ENCODE measurements at places on chromosomes 13 and 19.

- DNase-seq, result no peak
Observed at GRCh38 chr19:28009696-28010095, 1203.3 kb downstream of the UQCRFS1 start.

GRCh38 chr13:79128158-79128557 is 277.9 kb downstream of the RBM26 start:
- DNase-seq, result no peak

- no peak for DNase-seq
Observed at GRCh38 chr19:2451138-2451537, 5.6 kb downstream of the LMNB2 start.

- no peak for DNase-seq
Observed at GRCh38 chr13:43751624-43752023, 35.1 kb downstream of the ENOX1 start.

DNA sequence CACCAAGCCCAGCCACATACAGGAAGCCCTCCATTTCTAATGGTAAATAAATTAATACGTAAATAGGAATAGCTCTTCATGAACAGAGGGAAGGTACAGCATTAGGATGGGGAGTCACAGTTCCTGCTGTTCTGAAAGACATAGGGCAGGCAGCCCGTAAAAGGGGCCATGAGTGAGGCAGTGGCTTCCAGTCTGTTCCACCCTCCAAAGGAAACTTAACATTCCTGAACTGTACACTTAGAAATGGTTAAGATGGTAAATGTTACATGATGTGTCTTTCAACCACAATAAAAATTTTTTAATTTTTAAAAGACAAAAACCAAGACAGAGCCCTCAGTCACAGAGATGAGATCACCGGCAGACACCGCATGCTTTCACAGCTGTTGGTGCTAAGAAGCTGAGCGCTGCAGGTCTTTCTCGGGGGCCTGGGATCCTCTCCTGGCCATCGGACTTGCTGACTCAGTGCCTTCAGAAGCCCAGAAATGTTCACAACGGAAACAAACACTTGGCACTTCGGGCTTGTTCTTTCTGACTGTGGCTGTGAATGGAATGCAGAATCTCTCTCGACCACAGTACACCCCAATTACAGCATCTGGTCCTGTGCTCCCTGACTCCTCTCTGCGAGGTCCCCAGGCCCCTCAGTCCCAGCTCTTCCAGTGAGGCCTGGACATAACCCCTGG is 36.4 kb downstream of the EPS15L1 start:
- no peak for DNase-seq

DNA sequence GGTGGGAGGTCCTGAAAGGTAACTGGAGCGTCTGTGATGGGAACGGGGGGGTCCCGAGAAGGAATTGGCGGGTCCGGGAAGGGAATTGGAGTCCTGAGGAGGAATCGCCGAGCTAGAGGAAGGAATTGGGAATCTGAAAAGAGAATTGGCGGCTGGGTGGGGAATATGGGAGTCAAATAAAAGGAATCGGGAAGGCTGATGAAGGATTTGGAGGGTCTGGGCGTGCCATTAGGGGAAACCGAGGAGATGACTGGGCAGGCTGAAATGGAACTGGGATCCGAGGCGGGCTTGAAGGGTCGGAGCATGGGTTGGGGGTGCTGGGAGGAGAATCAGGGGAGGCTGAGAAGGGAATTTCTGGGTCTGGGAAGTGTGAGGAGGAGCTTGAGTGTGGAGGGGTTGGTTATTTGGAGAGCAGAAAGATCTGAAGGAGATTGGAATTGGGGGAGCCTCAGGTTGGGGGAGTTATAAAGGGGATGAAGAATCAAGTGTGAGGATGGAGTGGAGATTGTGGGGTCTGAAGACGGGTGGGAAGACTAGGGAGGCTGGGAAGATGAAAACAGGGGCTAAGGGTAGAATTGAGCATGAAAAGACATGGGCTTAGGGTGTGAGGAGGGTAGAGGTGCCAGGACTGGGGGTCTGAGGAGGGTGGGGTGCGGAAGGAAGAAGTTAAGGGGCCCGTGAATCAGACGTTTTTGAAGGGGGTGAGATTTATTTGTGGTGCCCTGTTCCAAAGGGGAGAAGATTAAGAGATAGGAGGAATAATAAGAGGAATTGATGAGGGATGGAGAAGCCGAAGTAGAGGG is 718 bp downstream of the ACTN4 start:
- no peak for DNase-seq

DNA sequence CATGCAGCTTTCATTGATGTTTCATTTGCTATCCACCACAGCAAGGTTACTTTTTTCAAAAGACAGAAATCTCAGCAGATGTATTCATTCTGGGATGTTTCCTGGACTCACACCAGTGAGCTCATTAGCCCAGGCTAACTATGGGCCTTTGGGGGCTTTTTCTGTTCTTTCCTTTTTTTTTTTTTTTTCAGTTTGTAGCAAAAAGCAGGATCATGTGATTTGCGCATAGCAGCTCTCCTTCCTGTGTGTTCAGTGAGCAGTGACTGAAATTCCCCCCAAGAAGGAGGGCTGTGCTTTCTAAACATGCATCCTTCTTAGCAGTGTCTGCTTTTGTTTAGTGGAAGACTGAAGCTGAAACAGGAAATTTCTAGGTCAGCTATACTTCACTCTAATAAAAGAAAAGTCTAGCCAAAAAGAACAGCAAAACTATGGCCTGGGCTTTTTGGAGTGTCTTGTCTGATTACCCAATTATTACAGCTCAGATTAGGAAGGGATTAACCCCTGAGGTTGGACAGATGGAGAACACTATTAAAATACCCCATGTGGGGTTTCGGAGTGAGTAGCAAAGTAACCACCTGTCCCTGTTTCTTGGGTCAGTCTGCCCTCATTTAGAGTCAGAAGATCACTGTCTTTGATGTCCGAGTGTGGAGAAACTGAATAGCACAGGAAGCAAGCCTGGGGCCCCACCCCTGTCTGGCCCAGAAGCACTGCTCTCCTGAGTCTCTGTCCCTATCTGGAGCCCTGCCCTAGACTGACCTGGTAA is 8.9 kb upstream of the AMER2 start:
- DNase-seq, result no peak

DNA sequence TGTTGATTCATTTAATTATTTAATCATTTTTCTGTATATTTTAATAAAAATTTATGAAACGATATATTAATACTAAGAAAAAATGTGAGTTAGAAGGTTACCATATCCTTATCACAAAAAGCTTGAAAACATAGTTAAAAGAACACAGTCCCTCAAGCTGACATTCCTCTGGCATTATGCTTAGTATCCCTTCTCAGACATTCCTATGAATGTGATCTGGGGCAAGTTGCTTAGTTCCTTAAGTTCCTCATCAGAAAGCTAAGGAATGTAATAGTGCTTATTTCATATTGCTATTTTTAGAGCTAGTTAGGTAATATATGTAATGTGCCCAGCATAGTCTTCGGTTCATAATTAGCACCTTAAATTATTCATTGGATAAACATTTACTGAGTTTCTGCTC is 122.8 kb downstream of the MTUS2 start:
- no peak for DNase-seq

GRCh38 chr19:50843701-50844221 is 10.4 kb upstream of the KLK15 start:
- no peak for DNase-seq

GRCh38 chr13:60716313-60716712 is 319.3 kb downstream of the TDRD3 start:
- no peak for DNase-seq

DNA sequence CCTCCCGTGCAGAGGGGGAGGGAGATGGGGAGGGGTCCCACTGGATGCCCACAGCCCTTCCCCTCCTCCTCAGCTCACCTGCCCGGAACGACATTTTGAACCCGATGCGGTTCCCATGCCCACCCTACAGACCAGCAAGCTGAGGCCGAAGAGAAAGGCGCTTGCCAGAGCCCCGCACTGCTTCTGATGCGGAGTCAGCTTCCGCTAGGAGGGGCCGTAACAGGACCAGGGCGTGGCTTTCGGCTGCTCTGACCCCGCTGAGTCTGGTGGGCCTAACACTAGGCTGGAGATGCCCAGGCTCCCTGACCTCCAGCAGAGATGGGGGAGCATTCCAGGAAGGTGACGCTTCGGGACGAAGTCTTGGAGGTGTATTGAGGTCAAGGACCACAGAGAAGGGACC is 6.7 kb downstream of the ONECUT3 start:
- no peak for DNase-seq

DNA sequence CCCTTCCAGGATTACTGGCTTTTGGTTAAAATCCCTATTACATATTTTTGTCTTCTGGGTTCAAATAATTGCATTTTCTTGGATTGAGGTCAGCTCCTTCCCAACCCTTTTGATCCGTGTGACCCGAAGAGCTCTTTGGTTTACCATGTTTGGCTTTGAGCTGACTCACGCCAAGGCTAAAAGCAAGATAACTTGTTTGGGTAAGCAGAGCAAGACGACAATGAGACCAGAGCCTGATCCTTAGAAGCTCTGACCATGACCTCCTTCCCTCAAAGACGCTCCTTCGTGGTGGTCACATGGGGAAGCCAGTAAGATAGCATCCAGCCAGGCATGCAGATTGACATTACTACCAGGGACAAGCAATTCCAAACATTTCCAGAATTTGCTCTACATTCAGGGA is 153.8 kb downstream of the DCT start:
- no peak for DNase-seq

DNA sequence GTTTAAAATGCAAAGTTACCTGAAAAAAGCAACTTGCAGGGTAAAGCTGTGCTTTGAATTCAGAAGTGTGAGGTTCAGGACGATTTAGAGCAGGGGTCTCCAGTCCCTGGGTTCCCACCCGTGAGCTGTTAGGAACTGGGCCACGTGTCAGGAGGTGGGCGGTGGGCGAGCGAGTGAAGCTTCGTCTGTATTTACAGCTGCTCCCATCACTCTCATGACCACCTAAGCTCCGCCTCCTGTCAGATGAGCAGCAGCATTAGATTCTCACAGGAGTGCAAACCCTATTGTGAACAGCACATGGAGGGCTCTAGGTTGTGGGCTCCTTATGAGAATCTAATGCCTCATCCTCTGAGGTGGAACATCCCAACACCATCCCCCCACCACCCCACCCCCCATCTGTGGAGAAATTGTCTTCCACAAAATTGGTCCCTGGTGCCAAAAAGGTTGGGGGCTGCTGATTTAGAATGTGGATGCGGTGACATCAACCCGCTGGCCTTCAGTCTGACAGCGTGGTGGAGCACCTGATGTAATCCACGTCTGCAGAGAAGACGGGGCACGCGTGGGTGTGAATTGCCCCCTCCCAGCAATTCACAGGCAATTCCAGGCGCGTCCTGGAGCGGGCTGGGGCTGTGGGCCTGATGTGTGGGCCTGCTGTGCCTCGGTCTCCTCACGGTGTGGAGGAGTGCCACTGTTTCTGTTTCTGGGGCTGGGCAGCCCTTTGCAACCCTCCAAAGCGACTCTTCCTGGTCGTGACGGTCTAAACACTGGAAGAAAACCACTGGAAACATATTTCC is 214.0 kb upstream of the SOX1 start:
- no peak for DNase-seq

DNA sequence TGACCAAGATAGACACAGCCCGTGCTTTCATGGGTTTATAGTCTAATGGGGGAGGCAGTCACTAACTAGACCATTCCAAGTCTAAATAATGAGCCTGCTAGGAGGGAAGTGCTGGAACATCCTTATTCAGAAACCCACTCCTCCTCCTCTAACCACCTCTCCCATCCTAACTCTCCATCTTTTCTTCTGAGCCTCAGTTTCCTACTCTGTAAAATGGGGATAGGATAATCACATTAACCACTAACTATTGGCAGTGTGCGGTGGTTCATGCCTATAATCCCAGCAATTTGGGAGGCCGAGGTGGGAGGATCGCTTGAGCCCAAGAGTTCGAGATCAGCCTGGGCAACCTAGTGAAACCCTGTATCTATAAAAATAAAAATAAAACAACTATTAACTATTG is 68.7 kb downstream of the MAP4K1 start:
- no peak for DNase-seq

DNA sequence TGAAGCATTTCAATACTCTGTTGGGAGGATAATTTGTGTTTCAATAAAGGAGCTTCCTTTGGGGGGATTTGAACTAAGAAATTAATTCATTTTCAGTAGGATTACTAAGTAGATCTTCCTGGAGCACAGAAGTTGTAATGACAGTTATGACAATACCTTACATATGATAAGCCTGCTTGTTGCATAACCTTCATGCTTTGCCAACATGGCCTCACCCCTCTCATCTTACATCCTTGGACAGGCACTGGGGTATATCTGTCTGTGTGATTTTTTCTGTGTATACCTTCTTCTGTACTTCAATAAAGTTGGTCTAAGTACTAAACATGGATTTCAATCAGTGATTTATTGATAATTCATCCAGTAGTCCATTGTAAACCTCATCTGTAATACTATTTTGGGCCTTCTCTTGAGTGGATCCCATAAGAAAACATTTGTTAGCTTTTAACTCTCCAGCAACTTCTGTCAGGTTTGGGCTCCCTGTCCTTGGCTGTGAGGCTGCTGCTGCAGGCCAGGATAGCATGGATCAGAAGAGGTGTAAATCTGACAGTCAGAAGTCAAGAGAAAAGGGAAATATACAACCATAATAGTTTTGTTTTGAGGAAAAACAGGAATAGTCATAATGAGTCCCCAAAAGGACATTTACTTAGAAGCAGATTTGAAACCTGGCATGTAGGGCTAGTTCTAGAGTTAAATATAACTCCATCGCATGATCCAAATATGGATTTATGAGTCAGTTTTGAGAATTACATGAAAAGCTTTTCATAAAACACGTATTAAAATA is 422.2 kb downstream of the KLF5 start:
- no peak for DNase-seq

DNA sequence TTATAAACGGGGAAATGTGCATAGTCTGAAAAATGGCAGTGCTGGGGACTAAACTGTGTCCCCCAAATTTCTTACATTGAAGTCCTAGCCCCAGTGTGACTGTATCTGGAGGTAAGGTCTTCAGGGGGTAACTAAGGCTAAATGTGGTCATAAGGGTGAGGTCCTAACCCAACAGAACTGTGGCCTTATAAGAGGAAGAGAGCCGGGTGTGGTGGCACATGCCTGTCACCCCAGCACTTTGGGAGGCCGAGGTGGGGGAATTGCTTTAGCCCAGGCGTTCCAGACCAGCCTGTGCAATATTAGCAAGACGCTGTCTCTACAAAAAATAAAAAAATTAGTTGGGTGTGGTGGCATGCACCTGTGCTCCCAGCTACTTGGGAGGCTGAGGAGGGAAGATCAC is 17.8 kb downstream of the PROZ start:
- DNase-seq, result no peak
